ENCODE measurements at places on chromosomes 1 and 21.

DNA sequence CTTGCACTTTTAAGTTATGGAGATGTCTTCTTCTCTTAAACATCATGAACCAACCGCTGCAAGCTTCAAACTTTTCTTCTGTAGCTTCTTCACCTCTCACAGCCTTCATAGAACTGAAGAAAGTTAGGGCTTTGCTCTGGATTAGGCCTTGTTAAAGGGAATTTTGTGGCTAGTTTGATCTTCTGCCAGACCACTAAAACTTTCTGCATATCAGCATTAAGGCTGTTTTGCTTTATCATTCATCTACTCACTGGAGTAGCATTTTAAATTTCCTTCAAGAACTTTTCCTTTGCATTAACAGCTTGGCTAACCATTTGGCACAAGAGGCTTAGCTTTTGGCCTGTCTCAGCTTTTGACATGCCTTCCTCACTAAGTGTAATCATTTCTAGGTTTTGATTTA lies 43.0 kb upstream of the RGL1 start:
- DNase-seq = no peak

GRCh38 chr1:62924983-62925790 lies 141.3 kb downstream of the ATG4C start:
- no peak for DNase-seq

DNA sequence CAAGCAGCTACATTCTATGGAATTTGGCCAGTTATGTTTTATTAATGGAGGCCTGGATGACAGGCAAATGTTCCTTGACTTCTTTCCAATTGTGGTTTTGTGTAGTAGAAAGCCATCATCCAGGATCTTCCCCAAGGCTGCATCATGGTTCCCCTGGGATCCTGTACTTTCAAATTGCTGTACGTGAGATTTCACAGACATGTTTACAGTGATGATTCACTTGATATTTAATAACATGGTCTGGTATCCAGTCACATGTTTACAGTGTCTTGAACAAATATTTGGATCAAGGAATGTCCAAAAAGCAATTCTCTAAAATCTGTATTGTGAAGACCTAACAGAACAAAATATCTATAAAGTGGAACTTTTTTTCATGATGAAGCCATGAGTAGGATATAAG lies 68.3 kb upstream of the ST6GALNAC3 start:
- no peak for DNase-seq

DNA sequence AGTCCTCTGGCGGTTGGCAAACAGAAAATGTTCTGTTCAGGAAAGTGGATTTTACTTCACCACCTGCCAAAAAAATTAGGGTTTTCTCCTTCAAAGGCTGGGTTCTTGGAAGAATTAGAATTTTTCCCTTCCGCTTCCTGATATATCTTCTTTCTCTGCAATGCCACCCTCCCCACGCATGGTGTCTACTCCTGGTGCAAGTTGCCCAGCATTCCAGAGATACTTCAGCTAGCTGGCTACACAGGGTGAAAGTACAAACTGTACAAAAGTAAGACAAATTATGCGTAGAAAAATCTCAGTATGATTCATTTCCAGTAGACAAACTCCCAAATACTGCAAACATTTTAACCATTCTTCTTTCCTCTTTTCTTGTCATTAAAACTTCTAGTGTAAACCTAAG lies 430.1 kb upstream of the ESRRG start:
- no peak for DNase-seq

DNA sequence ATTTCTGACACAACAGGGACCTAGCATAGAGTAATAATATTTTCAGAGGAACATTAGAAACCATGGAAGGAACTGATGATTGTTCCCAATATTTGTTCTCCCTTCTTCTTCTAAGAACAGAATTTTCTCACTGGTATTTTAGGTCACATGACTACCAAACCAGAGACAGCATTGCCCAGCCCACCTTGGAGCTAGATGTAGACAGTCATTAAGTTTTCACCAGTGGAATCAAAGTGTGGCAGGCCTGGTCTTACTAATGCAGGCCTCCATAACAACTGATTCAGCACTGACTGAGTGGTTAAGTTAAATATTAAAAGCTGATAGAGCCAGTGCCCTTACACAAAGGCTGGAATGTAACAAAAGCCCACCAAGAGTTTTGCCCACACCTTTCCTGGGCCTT lies 244.4 kb downstream of the ZNF648 start:
- no peak for DNase-seq

DNA sequence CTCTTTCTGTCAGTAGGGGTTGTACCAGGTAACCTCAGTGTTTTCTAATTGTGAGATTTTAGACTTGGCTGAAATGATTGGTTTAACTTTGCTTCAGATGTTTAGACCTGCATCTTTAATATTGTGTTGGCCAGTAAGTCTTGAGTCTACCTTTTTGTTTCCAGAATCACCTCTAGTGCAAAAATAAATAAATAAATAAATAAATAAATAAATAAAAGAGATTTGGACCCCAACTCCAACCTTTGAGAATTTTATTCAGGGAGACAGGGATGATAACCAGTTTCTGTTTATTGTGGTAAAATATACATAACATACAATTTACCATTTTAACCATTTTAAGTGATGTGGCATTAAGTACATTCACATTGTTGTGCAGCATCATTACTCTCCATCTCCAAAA lies 64.4 kb downstream of the RAVER2 start:
- no peak for DNase-seq

DNA sequence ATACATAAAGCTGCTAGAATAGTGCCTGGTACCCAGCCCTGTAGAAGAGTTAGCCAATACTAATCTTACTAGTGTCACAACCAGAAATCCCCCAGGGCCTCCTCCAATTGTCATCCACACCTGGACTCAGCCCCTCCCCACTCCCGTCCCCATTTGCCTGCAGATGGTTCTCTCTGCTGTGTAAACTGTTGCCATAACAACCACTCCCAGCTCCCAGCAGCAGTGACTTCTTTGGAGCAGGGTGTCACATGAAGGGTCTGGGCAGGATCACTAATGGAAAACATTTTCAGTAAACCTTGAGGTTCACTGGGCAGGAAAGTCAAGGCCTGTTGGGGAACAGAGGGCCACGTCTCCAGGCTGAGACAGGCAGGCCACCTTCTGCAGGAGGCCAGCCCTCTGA lies 126.0 kb upstream of the IPO9 start:
- no peak for DNase-seq

DNA sequence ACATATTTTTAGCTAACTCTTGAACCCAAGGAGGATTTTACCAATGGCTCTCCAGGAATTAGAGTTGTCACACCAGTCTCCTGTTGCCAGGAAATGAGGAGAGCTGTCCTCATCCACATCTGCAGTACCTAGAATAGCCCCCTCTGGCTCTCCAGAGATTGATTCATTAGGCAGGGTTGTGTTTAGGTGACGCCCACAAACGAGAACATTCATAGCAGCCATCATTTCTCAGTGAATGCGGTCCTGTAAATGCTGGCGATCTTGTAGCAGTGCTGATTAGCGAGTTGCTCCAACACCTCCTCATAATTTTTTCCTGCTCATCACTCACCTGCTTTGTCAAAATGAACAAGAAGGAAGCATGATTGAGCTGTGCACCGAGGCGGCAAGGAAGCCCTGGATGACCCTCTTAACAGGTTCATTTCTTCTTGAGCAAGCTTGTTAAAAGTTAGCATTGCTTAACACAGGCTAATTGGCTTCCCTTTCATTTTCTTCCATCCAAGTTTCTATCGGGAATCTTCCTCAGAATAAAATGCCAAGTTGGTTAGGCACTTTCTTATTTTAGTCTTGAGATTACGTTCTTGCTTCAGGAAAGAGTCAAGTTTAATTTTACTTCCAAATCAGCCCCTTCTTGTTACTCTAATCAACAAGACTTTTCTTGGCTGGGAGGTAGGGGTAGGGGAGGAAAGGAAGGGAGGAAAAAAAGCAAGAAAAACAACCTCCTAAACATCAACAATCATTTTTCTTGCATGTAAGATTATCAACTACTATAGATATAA lies 16.5 kb upstream of the KLHDC8A start:
- DNase-seq = no peak
